Thoracic aorta (tissue), 2 donors: ENCODE measurements at places on chromosomes 7 and 10. TPM values are rescaled to one million over a fixed set of nuclear protein-coding genes. Genes with fewer than 3 reads are reported as not detected.

DNA sequence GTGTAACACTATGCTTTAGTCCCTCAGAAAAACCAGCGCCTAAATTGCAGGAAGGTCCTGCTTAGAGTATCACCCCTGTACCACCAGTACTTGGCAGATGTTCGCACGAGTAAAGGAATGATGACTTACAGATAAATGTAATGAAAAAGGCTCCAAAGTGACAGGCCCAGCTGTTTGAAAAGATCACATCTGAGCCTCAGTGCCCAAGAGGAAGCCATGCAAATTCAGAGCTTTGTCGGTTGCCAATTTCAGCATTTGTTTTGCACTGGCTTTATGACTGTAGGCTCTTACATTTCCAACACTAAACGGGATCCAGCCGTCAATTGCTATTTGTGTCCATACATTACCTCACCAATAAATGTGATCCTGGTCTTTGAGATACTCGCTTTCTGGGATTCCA lies 60.6 kb upstream of the GAD2 start:
- no peak for DNase-seq

GRCh38 chr10:7662522-7662921 lies 4.2 kb downstream of the ITIH5 start:
- DNase-seq: no peak

The ANKMY2 gene
- 10.2 TPM for total RNA-seq

The GIMAP5 gene
- 55.0 TPM for total RNA-seq

GRCh38 chr10:48216204-48216505 lies 58.3 kb downstream of the FRMPD2 start:
- DNase-seq: no peak

DNA sequence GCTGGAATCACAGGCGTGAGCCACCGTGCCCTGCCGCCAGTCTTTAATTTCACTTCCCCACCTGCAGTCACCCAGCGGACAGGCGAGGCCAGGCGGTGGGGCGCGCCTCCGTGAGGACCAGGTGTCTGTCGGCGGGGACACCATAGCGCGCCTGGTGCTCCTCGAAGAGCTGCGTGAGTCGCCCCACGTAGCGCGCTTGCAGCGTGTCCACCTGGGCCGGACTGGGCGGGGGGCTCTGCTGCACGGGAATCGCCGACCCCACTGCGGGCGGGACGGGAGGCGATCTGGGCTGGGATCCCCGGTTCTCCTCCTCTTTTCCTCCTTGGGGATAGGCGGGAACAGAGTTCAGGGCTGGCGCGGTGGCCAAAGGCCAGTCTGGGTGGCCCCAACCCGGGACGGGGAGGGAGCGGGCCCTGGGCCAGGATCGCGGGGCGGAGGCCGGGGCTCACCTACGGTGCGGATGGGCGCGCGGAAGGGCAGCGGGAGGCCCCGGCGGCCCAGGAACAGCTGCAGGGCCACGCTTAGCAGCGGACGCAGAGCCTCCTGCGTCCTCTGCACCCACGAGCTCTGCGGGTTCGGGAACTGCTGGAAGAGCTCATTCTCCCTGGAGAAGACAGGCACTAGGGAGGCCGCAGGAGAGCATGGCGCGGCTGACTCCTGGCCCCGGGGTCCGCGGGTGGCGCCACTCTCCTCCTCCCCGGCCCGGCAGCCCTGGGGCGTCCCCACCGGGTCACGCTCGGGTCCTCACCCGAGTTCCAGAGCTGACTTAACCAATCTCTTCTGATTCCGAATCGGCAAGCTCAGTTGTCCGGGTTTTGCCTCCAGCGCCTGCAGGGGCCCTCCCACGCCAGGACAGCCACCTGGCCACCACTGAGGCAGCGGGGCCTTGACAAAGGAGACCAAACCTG lies 1.1 kb upstream of the MOGAT3 start:
- DNase-seq: no peak

The MKLN1 gene
- 56.7 TPM for total RNA-seq

DNA sequence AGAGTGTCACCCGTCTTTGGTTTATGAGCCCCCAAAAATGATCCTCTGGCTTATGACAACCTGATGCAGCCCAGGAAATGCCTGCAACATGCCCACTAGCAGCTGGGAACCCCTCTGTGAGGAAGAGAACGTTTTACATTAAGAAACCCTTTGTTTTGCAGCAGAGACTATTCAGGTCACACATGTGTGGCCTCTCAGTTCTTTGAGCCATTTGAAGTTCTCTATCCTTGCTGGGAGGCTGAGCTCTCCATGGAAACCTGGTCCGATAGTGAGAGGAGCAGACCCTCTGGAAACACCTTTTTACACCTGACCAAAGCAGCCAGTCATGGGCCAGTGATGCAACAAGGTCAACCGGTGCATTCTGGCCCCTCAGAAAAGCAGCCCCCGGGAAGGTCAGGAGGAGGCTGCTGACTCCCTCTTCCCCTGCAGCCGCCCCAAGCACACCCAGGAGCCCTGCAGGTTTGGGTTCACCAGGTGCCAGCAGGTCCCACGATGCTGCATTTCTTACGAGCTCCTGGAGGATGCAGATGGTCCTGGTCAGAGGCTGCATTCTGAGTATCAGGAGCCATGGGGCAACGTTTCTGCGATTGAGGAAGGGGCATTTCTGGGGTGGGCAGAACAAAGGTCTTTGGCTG lies 134.3 kb downstream of the ZMYND11 start:
- no peak for DNase-seq

The CUZD1 gene
- total RNA-seq: not detected

- DNase-seq: no peak
Measured at GRCh38 chr10:103546401-103546800, 52.9 kb downstream of the NEURL1 start.

GRCh38 chr7:15096853-15097252 lies 194.3 kb upstream of the DGKB start:
- DNase-seq: no peak

- DNase-seq: no peak
Measured at GRCh38 chr10:69202332-69202731, 17.8 kb upstream of the HKDC1 start.

The ZNF3 gene
- total RNA-seq: 15.2 TPM

GRCh38 chr10:111473361-111473760 lies 396.5 kb downstream of the ADRA2A start:
- DNase-seq: no peak

The THSD7A gene
- 1.6 TPM for total RNA-seq

The LIPF gene
- not detected for total RNA-seq

DNA sequence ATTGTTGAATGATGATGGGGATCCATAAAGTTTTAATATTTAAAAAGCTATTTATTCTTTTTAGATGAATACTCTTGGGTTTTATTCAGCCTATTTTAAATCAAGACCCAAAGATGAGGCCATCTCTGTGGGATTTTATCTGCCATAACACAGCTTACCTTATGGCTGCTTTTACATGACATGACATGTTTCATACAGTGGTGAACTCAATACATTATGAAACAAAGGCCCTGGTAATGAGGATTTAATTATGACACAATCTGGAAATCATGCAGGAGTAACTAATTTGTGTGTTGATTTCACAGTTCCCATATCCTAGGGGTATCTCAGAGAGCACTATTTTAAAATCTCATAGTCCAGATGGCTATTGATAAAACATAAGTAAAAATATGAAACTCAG lies 661.8 kb upstream of the FZD8 start:
- no peak for DNase-seq

DNA sequence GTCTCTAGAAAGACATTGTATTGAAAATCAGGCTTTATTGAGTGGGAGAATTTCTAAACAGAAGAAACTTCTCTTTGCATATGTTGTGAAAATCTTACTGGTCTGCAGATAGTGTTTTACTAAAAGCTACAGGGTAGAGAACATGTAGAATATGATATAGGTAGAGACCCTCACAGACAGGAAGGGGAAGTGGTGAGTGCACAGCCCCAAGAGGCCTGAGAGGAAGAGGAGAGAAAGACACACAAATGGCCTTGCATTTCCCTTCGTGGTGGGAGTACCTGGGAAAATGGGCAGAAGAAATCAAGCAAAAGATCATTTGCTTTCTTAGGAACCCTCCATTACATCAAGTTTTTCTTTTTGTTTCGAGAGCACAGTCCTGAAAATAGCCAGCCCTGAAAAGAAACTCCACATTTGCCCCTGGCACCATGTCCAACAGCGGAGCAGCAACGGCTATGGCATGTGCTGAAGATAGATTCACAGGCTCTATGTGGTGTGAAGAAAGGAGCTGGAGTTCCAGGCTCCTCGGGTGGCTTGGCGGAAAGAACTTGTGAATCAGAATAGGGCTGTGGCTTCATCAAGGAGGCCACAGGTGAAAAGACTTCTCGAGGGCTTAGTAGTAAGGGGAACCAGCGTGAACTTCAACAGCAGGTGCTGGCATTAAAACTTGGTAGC lies 143.5 kb downstream of the CALCR start:
- DNase-seq: no peak

- DNase-seq: no peak
Measured at GRCh38 chr10:33193701-33194521, 140.6 kb downstream of the NRP1 start.

GRCh38 chr7:152403726-152404125 lies 32.1 kb downstream of the KMT2C start:
- DNase-seq: no peak

GRCh38 chr10:74586088-74586585 lies 240.3 kb upstream of the KAT6B start:
- DNase-seq: no peak

DNA sequence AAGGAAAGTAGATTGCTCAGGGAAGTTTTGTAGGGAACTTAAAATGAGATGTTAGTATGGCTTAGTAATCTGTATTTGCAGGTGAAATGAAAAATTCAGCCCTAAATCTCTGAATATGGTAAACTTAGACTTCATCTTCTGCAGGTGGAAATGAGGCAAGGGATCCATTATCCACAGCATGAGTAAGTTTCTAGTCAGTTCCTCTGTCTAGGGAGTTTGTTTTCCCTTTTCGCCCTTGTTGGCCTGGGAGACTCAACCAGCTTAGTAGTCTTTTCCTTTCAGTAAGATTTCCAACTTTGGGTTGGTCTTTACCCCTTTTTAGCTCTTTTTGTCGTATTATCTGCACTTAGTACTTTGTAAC lies 65.6 kb downstream of the ZEB1 start:
- no peak for DNase-seq

DNA sequence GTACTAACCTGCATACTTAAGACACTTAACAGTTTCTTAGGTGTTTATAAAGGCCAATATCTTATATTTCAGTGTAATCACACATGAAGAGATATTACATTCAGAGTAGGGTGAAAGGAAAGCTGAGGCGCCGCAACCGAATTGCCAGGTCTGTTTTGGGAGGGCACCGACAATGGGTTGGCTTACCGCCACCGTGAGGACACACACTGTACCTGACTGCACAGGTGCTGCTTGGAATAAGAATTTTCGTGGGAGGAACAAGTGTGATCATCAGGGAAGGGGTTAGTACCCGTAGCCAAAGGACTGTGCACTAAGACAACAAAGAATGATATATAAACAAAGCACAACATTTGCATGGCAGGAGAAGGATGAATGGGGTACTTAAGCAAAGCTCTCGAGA lies 591.8 kb downstream of the SUGCT start:
- no peak for DNase-seq

DNA sequence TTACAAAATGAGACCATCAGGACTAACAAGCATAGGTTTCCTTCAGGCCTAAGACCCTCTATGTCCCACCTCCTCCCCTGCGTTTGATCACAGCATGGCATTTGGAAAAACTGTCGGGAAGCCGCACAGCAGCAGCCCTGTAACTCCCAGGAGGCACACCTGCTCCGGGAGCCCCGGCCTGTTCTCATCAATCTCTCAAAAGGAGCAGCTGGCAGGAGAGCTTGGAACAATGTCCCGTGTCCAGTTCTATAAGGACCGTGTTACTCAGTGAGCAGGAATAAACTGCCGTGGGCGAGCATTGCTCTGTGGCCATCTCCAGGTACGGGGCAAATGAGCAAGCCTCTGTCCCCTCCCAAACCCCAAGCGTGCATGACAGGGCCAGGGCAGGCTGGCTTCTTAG lies 236.9 kb downstream of the SFMBT2 start:
- no peak for DNase-seq

The TMEM213 gene
- not detected for total RNA-seq

The PCDH15 gene
- 0.95 TPM for total RNA-seq

The ZMYND11 gene
- total RNA-seq: 103 TPM

GRCh38 chr7:31443457-31443856 lies 70.4 kb upstream of the ITPRID1 start:
- no peak for DNase-seq

The PTN gene
- total RNA-seq: 4.7 TPM

DNA sequence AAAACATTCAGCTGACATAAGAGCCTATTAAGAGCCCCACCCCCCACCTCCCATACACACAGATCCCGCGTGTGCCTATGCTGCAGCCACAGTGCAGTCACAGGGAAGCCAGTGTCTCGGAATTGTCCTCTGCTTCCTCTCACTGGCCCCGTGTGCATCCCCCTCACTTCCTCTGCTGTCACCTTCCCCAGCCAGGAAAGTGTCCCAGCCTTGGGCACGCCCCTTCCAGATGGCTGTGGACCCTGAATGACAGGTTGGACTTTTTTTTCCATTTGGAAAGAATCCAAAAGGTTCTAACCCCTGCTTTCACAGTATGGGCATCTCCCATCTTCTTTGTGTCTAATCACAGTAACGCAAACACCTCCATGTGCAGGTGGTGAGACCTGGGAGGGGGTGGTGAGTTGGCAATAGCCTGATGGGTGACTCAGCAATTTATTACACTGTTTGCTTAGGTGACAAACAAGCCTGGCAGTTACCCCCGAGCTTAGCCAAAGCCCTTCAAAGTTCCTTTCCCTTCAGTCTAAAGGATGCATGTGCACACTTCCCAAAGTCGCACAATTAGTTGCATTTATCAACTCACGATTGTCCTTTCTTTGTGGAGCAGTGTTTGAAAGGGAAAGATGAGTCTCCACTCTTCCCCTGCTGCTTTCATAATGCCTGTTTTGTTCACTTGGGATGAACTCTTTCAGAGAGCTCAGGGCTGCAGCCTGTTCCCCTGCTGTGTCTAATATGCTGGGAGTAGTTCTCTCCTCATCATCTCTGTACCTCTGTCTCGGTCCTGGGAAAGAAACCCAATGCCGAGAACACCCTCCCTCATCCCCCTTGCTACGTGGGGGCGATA lies 67.5 kb upstream of the EFCAB10 start:
- no peak for DNase-seq

- DNase-seq: no peak
Measured at GRCh38 chr7:36207451-36208291, 54.6 kb downstream of the EEPD1 start.

GRCh38 chr10:595473-595872 lies 94.0 kb downstream of the DIP2C start:
- DNase-seq: no peak

DNA sequence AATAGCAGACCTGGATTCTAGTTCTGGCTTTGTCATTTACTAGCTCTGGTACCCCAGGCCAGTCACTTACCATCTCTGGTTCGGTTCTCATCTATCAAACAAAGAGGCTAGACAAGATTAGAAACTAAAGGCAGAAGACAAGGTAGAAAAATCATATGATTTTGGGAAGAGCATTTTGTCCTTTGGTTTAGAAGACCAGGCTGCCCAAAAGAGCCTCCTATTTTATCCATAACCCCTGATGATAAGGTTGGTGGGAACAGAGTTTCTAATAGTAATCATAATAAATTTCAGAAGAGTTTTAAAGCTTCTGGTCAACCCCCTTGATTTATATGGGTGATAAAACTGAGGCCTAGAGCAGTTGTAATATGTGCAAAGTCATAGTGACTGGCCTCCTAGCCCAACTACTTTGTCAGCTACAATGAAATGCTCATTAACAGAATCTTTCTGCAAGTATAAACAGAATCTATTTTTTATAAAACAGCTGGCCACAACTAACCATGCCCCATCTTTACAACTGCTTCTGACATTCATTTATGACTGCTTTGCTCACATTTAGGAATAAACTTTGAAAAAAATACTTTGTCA lies 23.4 kb downstream of the COX15 start:
- DNase-seq: no peak
